Myocyte (in vitro differentiated cells): ENCODE measurements at places on chromosomes 11 and 22.

DNA sequence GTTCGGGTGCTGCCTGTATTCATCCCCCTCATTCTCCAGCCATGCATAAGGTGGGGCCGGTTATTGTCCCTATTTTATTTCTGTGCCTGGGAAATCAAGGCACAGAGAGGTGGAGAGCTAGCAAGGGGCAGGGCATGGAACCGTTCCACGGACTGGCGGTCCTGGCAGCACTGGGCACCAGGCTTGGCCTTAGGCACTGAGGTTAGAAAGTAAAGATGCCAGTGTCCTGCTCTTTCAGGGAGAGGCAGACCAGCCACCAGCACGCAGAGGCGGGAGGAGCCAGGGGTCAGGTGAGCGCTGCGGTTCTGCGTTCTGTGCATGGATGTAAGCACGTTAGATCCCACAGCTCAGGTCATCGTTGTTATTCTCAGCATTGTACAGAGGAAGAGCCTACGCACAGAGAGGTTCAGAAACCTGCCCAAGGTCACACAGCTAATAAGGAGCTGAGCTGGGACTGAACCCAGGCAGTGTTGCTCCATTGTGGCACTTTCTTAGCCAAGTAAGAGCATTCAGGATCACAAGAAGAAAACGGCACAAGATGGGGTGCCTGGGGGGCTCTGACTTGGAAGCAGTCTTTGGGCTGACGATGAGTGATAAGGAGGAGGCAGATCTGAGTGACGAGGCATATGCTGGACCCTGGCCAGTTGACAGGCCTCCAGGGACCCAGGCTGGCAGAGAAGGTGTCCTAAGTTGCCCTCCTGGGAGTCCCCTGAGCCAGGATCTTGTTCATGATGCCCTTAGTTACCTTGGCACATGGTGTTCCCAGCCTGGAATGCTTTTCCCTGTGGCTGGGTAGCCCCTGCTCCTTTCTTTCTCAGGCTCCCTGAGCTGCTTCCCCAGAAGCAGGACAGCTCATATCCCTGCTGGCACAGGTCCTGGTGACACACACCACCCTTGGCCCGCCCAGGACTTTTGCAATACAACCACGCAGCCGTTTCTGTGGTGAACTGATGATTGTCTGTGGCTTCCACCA is 41.1 kb downstream of the OSBPL5 start:
- peak; percentile 91 for DNase-seq

DNA sequence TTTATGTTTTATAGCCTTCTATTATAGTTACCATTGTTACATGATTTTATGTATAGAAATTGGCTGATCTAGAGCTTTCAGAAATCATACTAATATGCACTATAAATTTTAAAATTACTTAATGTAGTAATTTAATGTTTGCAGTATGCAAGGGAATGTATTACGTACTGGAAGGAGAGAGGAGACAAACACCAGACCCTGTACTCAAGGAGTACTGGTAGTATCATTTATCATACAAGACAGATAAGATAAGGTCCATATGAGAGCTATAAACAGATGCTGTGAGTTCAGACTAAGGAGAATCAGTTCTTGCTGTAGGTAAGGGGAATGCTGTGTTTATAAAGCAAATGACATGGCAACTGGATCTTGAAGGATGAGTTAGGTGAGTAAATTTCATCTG is 765 bp downstream of the BCO2 start:
- DNase-seq, result no peak

GRCh38 chr11:37088573-37088910 is 490.5 kb upstream of the RAG2 start:
- DNase-seq, result no peak

DNA sequence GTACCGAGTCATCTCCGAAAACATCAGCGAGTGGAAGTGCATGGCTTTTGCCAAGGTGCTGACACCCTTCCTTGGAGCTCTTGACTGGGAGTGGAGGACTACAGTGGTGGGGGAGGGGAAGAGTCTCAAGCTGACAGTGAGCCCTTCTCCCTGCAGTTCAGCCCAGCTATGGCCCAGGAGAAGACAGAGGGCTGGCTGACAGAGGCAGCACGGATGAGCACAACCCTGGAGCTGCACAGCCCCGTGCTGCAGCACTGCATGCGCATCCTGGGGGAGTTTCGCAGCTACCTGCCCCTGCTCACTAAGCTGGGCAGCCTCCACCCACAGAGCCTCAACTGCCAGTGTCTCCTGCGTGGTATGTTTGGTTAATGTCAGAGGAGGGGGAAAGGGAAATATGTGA is 41.4 kb downstream of the DNHD1 start:
- DNase-seq, result no peak

- no peak for DNase-seq
Measured at GRCh38 chr11:45924036-45924915, 1.8 kb downstream of the LARGE2 start.

- DNase-seq, result peak; percentile 6
Measured at GRCh38 chr22:35275580-35275979, 18.3 kb downstream of the HMGXB4 start.

GRCh38 chr11:8382436-8383053 is 118.9 kb upstream of the LMO1 start:
- DNase-seq, result peak; percentile 35

GRCh38 chr11:112320668-112321067 is 60.0 kb upstream of the PLET1 start:
- peak; percentile 84 for DNase-seq

DNA sequence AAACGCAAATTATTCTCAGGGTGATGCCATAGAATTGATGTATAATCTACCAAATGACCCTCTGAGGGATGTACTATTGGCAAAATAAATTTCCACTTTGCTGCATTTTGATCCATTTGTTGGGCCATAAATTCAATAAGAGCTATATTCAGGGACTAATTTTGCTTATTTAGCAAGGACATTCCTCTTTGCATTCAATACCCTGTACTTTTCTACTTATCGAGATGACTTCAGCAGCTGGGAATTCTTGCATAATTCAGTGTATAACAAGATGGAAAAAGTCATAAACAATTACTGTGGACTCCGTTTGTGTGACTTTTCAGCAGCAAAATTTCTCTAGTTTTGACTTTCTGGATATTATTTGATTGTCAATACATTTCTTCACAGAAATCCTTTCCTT is 744.7 kb upstream of the CCDC179 start:
- DNase-seq, result no peak

DNA sequence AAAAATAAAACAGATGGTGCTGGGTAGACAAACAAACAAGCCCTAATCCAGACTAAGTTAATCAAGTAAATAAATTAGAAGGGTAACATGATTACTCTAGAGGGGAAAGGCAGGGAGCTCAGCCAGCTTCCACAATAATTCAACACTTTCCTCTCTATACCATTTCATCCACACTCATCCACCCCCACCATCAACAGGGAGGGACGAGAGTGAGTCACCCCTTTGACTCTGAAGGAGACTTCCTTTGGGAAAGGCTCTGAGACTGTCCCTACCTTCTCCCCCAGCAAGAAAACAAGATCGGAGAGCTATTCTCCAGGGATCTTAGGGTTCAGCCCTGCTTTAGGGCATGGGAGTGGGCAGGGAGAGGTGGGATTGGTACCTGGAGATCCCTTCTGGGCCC is 33.1 kb downstream of the TRIM66 start:
- peak; percentile 6 for DNase-seq

DNA sequence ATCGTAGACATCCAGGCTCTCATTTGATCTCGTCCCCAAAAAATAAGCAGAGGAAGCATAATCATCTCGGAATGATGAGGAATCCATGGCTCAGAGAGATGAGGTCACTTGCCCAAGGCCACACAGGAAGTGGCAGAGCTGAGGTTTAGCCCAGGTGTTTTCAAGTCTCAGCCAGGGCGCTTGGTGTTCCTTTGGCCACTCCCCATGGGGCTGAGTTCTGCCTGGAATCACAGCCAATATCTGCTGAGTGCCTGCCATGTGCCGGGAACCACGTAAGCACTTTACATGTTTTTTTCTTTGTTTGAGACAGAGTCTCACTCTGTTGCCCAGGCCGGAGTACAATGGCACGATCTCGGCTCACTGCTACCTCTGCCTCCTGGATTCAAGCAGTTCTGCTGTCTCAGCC is 29.5 kb upstream of the MYH9 start:
- no peak for DNase-seq

DNA sequence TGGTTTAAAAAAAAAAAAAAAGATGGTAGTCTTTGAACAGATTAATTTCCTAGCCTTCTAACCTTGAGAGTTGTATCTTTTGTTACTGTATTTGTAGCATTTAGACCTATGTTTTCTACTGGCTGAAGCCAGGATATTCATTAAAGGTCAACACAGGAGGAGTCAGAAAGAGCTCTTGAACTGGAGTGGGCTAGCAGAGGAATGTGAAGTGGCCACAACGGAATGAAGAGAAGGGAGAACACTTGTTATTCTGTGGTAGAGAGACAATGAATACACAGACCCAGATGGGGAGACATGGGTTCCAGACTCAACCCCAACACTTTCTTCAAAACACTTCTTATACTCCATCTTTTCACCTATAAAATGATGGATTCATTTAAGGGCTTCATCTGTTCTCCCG is 88.1 kb downstream of the RELT start:
- peak; percentile 81 for DNase-seq

DNA sequence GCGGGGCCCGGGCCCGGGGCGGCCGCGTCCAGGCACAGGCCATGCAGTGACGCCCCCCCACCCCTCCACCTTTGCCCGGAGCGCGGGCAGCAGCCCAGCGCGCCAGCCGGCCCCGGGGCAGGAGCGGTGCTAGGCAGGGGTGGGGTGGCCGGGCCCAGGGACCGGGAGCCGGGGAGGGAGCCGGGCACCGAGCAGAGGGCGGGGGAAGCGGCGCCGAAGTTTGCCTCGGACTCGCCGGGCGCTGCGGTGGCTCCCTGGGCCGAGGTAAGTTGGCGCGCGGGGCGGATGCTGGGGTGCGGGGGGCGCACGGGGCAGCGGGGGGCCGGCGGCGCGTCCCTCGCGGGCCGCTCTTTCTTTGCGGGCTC is 332 bp downstream of the TEAD1 start:
- no peak for DNase-seq

DNA sequence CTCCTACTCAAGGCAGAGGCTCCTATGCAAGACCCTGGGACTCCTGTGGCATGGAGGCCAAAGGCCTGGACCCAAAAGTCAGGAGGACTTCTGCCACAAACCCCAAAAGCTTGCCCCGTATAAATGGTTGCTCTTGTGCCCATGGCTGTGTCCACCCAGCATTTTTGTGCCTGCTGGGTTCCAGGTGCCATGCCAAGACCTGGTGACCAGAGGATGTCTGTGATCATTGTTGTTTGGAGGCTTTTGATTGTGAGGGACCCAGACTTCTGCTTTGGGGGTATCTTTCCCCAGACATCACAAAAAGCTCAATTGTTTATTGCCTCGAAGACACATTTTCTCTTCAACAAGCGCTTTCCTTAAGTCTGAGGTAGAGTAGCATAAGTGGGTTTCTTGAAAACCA is 35.1 kb downstream of the C22orf31 start:
- DNase-seq, result no peak

- peak; percentile 38 for DNase-seq
Measured at GRCh38 chr22:39277142-39277607, 32.4 kb upstream of the PDGFB start.

- no peak for DNase-seq
Measured at GRCh38 chr11:115251126-115251525, 253.1 kb downstream of the CADM1 start.

- DNase-seq, result peak; percentile 27
Measured at GRCh38 chr11:118401880-118402590, 629 bp downstream of the ATP5MG start.

DNA sequence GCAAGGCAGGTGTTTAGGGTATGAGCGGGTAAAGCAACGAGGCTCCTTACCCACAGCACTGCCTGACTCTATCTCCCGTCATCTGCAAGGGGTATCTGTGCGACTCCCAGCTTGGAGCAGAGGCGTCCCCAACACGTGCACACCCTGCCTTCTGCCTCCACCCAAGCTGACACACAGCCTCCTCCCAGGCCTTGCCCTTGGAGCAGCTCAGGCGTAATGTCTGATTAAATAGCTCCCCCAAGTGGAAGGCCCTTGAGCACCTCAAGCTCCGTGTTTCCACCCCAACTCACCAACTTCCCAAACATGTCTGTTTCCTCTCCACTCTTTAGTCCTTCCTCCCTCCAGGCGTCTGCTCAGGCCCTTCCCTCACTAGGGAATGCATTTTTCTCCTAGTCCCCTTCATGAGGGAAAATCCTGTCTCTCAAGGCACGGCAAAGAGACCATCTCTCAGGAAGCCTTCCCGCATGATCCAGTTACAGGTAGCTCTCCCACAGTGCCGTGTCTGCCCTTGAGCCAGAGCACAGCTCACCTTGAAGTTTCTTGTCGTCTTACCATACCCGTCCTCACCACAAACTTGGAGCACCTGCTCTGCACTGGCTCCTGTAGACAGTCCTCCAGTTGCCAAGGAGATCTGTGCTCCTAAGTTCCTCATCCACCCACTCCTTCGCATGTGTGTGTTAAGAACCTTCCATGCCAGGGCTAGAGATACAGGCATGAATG is 15.8 kb downstream of the CYB5R2 start:
- DNase-seq, result peak; percentile 49

DNA sequence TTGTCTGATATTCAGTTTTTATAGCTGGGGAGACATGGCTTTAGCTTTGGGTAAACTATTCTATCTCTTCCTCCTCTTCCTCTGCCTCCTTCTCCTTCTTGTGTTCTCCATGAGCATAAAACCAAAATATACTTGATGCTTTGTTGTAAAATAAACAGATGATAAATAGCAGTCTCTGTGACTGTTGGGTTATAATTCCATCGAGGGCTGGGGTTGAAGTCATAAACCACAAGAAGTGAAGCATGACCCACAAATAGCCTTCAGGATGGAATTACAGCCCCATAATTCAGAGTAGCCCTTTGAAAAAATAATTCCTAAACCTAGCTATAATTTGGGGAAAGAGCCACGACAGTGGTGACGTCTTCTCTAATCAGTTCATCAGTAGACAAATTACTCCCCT is 177.7 kb downstream of the SNX19 start:
- peak; percentile 71 for DNase-seq

DNA sequence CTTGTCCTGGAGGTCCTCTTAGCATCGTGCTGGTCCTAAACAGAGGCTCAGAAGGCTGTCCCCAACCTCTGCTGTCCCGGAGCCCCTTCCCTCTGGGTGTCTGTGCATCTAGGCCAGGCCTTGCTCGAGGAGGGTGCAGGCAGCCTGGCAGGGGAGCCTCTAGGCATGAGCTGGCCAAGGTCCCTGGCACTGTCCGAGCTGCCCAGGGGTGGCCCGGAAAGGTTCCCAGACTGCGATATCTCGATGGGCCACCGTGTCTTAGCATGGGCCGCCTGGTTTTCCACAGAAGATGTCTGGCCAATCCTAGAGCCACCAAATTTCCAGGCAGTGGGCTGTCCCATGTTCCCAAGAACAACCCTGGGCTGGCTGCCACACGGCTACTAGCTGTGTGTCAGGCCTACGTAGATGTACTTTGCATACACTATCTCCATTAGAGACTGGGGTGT is 24.6 kb upstream of the SMIM38 start:
- DNase-seq, result no peak

GRCh38 chr11:103378931-103379330 is 269.7 kb downstream of the DYNC2H1 start:
- no peak for DNase-seq
